A549 treated with ZK216348 at 1 μM for 4 hours (cell line): ENCODE measurements at places on chromosomes 6 and 20. TPM values are rescaled to one million over a fixed set of nuclear protein-coding genes. Genes with fewer than 3 reads are reported as not detected.

OXT gene
- not detected in 5 replicates for total RNA-seq

GTF3C6 gene
- total RNA-seq: 73.1 to 118 TPM (median 84.1 TPM) in 5 replicates

CDK19 gene
- 2.7 to 5.5 TPM (median 4.9 TPM) in 5 replicates for total RNA-seq

ZBP1 gene
- not detected in 5 replicates for total RNA-seq

GPX5 gene
- total RNA-seq: not detected in 5 replicates

UFL1 gene
- 5.3 to 11.5 TPM (median 8.4 TPM) in 5 replicates for total RNA-seq

ZFP57 gene
- not detected in 5 replicates for total RNA-seq

PMEPA1 gene
- 159 to 471 TPM (median 396 TPM) in 5 replicates for total RNA-seq

INSM1 gene
- not detected in 5 replicates for total RNA-seq

TGM3 gene
- 0.07 to 0.22 TPM (median 0.08 TPM) in 3 of 5 replicates, not detected in the others for total RNA-seq

C6orf58 gene
- total RNA-seq: 0.22 TPM in 1 of 5 replicates, not detected in the others

C20orf202 gene
- total RNA-seq: not detected in 5 replicates
